ENCODE measurements at places on chromosomes 11 and 22.

DNA sequence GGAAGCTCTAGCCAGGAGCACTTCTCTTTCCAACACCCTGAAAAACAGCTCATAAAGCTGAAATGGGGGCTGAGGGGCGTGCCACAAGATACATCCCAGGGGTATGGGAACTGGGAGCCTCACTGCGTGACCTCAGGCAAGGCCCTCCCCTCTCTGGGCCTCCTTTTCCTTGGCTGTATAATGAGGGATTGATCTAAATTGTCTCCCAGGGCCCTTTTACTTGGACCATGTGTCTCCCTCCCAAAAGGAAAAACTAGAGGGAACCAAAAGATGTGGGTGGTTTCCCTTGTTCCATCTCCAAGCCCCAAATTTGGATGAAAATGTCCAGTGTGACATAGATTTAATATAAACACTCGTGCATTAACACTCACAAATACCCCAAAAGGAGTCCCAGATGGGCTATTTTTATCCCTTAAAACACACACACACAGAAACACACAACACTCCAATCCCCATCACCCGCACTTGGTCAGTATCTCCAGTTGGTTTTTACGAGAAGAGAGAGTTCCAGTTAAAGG is 25.9 kb upstream of the SMTN start:
- DNase-seq = no peak

GRCh38 chr11:40292721-40293508 is 1166.5 kb downstream of the LRRC4C start:
- no peak for DNase-seq

GRCh38 chr11:77784572-77784971 is 36.0 kb downstream of the RSF1 start:
- no peak for DNase-seq

DNA sequence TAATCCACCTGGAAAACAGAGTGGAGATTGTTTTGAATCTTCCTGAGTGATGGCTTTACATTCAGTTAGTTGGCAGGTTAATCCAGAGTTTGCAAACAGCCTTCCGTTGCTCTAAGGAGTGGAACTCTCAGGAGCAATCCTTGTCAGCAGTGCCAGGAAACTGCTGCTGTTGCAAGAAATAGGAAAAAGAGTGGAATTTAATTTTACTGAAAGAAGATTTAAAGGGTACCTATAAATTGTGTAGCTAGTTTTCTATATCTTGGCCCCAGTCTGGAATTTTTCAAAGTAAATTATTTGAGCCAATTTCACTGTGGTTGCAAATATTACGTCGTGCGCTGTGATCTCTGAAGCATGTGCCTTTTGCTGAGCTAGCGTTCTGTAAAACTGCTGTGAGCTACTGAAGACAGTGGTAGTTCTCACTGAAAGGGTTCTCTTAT is 55.5 kb upstream of the SLC5A12 start:
- no peak for DNase-seq

- DNase-seq = no peak
These were observed 564.2 kb upstream of the ANO5 start for GRCh38 chr11:21628641-21629040.

- no peak for DNase-seq
These were observed 67.6 kb downstream of the UBASH3B start for GRCh38 chr11:122723106-122723505.

DNA sequence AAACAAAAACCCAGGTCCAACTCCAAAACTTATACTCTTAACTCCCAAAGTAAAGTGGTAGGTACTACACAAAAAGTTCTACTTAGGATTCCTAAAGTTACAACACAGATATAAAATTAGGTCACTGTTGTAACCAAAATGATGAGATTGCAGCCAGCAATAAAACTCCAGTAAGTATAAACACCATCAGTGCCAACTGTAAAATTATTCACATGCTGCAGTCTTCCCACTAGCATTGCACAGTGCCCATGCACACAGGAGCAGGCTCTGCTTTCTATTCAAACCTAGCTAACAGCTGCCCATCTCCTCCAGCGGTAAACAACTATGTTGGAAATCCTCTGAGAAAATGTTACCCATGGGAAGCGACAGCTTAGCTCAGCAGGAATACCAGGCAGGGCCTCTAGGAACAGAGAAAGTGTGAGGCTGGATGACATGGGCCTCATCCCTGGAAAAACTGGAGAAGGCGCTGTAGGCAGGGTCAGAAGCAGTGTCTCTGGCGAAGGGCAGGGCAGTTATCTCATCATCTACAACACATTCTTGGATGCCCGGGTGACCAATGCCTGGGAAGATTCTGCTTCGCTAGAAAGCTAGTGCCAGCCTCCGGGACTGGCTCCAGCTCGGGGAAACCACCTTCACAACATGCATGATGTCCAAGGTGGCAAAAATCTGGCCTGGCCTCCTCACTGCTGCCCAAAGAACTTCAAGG is 9.1 kb downstream of the CPT1A start:
- no peak for DNase-seq

Measured in T-helper 1 cell (primary cell).